Brain pericyte (primary cell): ENCODE measurements at places on chromosomes 6 and 20.

- no peak for DNase-seq
Observed at GRCh38 chr6:136463743-136464142, 86.5 kb downstream of the MAP7 start.

GRCh38 chr6:99618649-99619408 lies 12.2 kb downstream of the PRDM13 start:
- DNase-seq, result no peak

DNA sequence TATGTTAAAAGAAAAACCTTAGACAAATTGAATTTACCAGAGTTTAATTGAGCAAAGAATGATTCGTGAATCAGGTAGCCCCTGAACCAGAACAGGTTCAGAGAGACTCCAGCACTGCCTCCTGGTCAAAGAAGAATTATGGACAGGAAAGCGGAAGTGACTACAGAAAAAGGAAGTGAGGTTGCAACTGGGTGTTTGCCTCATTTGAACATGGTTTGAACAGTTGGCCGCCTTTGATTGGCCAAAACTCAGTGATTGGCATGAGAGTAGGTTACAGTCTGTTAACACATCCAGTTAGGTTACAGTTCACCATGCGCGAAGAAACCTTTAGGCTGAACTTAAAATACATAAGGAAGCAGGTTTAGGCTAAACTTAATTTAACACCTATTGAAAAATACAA lies 248.8 kb downstream of the TFAP2A start:
- DNase-seq, result no peak

DNA sequence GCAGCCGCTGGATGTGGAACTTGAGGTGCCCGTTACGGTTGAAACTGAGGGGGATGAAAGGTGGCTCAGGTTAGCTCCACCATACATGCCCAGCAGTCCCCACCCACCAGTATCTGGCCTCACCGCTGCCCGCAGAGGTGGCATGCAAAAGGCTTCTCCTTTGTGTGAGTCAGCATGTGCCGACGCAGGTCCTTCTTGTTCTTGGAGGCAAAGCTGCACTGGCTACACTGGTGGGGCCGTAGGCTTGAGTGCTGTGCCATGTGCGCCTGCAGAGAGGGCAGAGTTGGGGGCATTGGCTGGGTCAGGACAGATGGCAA lies 15.8 kb downstream of the PCIF1 start:
- DNase-seq, result no peak

- no peak for DNase-seq
Observed at GRCh38 chr20:3901028-3901705, 12.0 kb downstream of the PANK2 start.

- no peak for DNase-seq
Observed at GRCh38 chr6:151822252-151823111, 15.0 kb downstream of the ESR1 start.

- no peak for DNase-seq
Observed at GRCh38 chr20:1272368-1273100, 6.4 kb downstream of the SNPH start.

DNA sequence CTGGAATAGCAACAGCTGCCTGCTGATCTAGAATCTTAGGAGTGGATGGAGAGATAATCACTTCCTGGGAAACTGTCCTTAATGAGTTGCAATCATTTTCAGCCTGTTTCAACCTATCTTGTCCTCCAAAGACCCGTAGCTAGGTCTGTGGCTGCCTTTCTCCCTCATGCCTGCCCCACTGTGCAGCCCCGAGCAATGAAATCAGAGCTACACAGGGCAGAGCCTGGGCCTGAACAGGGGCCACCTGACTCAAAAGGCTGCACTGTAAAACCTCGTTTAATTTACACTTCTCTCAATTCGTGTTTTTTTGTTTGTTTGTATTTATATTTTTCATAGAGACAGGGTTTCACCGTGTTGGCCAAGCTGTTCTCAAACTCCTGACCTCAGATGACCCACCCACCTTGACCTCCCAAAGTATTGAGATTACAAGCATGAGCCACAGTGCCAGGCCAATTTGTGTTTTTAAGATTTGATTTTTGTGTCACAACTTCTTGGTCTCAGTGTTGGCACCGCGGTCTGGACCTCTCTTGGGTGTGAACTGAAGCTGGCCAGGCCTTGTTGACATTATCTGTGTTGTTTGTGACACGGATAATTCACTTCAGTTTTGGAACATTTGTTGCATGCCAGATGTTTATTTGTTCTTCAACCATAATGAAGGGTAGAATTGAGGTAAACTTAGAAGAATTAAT lies 21.5 kb downstream of the GGTLC1 start:
- no peak for DNase-seq

DNA sequence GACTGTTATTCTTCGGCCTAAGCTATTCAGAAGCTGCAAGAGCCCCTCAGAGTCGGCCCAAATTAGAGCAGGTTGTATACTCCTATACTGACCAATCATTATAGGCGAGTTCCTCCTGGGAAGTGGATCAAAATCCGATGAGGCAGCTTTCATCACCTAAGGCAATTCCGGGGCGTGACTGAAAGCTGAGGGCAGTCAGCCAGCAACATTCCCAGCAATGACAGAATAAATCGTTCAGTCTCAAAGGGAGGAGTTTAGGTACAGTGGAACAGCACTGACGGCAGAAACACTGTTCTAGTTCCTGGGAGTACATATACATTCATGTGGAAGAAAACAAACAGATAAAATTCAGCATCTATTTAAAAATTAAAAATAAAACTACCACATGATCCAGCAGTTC lies 10.8 kb downstream of the HLA-DQB2 start:
- DNase-seq, result no peak

- no peak for DNase-seq
Observed at GRCh38 chr20:62354031-62354808, 12.9 kb downstream of the LAMA5 start.

DNA sequence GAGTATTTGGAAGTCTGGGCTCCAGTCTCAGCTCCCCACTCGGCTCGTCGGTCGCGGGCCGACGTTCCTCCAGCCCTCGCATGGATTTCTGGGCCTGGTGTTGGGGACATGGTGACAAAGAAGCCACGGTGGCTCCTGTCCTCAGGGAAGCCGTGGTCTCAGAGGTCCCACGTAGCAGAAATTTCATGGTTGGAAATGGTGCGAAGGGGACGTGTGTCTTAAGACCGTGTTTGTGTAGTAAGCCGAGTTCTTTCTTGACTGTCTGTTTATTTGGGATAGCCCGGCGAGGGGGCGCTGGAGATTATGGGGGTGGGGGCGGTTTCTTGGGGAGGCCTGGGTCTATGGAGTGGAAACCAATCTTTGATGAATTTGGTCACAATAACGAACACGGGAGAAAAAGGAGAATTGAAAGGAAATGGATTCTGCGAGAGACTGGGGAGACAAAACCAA lies 23.5 kb upstream of the MAP3K7 start:
- no peak for DNase-seq
